ENCODE measurements at places on chromosomes 6 and 20.

- DNase-seq = no peak
These were observed 48.5 kb downstream of the MYH7B start for GRCh38 chr20:35004051-35004725.

DNA sequence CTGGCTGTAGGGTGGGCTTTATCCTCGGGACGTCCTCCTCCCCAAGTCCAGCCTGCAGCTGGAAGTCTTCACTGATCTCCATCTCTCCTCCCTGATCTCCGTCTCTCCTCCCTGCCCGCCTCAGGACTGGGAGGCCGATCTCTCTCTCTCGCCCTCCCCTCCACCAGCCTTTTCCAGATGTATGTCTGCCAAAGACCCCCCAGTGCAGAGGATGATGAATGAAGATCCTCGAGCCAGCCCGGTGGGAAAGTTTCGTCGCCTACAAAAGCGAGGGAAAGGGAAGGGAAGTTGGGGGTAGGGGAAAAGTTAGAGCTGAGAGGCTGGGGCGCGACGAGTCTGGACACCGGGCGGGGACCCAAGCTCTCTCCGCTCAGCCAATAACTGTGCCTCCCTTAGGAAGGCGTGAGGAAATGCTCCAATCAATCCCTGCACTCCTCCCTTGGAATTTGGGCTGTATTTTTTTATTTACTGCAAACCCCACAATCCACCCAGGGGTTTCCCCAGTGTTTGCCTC, 595 bp upstream of the SRF start:
- no peak for DNase-seq

GRCh38 chr6:123655521-123656306, 19.0 kb upstream of the TRDN start:
- DNase-seq = peak; percentile 1

GRCh38 chr20:49045440-49046086, 549 bp upstream of the CSE1L start:
- no peak for DNase-seq

GRCh38 chr20:25399037-25399430, 8.4 kb upstream of the ABHD12 start:
- DNase-seq = peak; percentile 79

- DNase-seq = no peak
These were observed 26.1 kb upstream of the FANCE start for GRCh38 chr6:35426074-35426473.

DNA sequence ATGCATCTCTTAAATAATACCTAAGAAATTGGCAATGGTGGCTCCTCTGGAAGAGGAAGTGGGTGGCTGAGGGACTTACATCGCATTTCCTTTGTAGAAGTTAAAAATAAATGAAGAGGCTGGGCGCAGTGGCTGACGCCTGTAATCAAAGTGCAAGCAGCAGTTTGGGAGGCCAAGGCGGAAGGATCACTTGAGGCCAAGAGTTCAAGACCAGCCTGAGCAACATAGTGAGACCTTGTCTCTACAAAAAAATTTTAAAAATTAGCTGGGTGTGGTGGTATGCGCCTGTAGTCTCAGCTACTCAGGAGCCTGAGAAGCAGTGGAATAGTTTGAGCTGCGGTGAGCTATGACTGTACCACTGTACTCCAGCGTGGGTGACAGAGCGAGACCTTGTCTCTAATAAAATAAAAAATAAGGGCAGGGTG, 12.2 kb upstream of the NCOA3 start:
- no peak for DNase-seq

GRCh38 chr6:40545954-40546353, 41.2 kb downstream of the LRFN2 start:
- DNase-seq = no peak

- DNase-seq = no peak
These were observed 74.9 kb downstream of the ANKEF1 start for GRCh38 chr20:10109641-10110040.

GRCh38 chr20:8435285-8436035, 303.4 kb downstream of the PLCB1 start:
- DNase-seq = no peak

DNA sequence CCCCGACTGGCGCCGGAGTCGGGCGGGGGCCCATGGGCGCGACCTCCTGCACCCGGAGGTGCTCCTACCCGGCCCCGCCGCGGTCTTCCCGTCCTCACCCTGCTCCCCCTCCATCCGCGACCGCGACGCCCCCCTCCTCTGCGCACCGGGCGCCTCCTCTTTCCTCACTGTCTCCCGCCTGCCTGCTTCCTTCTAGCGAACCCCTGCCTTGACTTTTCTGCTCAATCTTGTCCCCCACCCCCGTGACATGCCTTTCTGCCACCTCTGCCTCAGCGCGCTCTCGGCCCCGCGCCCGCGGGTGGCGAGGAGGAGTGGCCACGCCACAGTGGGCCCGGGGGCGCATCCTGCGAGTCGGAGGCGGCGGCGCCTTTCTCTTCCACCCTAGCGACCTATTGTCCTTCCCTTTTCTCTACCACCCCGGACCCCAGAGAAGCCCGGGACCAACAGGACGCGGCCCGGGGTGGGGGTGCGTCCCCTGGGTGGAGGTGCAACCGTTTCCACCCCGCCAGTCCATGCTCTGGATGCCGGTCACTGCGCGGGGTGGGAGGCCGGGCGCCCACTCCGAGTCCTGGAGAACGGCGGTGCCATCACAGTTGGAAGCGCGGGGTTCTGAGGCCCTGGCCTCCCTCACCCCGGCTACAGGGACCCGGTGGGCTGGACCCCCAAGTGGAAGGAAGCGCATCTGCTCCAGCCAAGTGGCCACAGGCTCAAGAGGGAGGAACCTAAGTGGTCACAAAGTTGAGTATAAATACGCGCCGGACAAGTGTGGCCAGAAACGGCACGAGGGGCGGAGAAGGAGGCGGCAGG, 2.0 kb downstream of the PDE10A start:
- DNase-seq = no peak

- no peak for DNase-seq
These were observed 41.0 kb downstream of the GNAS start for GRCh38 chr20:58893355-58894120.

- DNase-seq = no peak
These were observed 18.5 kb downstream of the CHMP4B start for GRCh38 chr20:33829636-33830035.

DNA sequence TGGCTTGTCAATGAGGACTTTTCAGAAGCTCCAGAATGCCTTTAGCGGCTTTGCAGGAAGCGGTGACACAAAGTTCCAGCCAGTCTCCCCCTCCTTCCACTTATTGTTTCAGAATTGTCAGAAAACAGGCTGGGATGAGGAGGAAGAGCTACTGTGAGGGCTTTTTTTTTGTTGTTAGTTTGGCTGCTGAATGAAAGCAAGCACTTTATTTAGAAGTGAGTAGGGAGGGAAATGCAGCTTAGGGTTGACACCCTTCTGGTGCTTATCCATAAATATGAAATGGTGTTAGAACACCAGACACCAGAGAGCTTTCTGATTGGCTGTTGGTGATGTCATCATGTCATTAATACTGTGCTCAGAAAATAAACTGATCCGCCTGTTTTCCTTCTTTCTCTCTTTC, 251.5 kb downstream of the SOX4 start:
- DNase-seq = no peak

GRCh38 chr20:11195899-11196558, 522.2 kb upstream of the JAG1 start:
- DNase-seq = peak; percentile 42

DNA sequence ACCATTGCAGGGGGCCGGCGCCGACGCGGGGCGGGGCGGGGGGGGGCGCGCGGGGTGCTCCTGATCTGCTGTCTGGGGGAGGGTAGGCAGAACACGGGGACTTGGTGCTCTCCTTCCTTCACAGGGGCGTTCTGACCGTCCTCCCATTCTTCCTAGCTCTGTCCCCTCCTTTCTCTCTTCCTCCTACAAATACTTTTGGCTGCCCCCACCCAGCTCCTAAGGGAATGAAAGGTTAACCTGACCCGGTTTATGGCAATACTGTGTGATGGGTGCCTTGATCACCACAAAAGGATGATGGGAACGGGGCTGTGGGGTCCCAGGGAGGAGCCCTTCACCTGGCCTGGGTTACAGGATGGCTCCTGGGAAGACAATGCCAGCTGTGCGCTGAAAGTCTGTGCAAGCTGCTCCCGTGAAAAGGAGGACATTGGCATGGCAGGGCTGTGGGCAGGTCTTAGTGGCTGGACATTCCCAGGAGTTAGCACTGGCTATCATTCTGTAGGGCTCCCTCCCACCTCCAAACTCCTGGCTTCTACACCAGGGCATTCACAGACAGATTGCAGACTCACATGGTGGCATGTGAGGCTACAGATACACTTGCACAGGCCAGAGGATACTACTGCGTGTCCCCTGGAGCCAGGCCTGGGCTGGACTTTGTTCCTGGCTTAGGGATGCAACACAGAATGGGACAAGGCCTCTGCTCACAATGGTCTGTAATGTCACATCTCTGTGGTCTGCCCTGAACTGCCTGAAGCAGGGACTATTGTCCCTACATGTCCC, 1.9 kb upstream of the TPD52L2 start:
- no peak for DNase-seq

DNA sequence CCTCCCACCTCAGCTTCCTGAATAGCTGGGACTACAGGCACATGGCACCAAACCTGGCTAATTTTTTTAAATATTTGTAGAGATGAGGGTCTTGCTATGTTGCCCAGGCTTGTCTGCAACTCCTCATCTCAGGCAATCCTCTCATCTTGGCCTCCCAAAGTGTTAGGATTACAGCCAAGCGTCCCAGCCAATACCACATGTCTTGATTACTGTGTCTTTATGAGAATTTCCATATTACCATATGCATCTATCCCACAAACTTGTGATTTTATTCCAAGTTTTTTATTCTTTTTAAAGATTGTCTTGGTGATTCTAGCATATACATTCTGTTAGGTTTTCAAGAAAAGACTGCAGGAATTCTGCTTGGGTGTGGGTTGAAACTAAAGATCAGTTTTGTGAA, 82.7 kb downstream of the LPA start:
- no peak for DNase-seq

- DNase-seq = no peak
These were observed 13.7 kb downstream of the BPIFA1 start for GRCh38 chr20:33249456-33249855.

- no peak for DNase-seq
These were observed 426.5 kb upstream of the RNF217 start for GRCh38 chr6:124535746-124536145.

GRCh38 chr6:56230976-56231566, 16.3 kb downstream of the COL21A1 start:
- no peak for DNase-seq

DNA sequence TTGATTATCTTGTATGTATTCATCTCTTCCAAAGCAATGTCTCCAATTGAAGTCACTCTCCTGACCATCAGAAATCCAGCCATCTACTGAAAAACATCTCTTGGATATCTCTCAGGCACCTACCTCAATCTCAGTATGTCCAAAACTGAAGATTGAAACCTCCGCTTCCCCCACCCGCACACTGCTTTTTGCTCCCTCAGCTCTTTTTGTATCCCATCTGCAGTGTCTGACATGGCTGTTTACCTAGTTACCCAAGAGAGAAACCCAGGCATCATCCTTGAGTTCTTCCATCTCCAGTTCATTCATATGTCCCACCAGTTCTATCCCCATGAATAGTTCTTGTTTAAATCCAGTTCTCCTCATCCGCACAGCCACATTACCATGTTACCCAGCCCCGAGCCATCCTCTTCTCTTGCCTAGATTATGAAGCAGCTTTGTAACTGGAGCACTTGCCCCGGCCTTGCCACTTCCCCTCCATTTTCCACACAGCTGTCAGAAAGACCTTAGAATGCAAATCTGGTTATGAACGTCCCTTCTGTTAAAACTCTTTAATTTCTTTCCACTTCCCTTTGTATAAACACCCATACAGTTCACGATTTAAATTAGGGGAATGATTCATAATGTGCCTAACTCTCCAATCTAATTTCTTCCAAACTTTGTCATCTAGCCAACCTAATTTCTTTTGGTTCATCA, 40.5 kb upstream of the GCLC start:
- DNase-seq = no peak

- peak; percentile 80 for DNase-seq
These were observed 55.2 kb upstream of the ASIP start for GRCh38 chr20:34185766-34186620.

DNA sequence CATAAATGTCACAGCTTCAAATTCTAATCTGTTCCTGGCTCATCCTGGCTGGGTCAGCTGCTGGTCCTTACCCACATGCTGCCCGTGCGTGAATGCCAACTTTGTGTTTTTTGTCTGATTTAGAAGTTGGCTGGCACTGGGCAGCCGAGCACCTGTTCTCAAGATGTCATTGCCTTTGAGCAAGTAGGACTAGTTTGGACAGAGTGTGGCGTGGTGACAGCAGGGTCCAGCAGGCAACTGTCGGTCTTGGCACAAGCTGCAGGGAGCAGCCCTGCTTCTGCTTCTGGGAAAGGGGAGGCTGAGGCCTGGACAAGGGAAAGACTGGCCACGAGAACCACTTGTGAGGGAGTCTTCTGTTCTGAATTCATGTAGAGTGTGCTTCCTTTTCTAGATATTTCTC, 26.4 kb upstream of the ADRM1 start:
- DNase-seq = no peak

GRCh38 chr6:160049346-160049745, 72.3 kb upstream of the SLC22A1 start:
- DNase-seq = no peak

GRCh38 chr6:65098349-65098748, 608.7 kb downstream of the EYS start:
- no peak for DNase-seq

- DNase-seq = peak; percentile 89
These were observed 10.6 kb upstream of the FAM8A1 start for GRCh38 chr6:17589406-17590096.

GRCh38 chr20:45229264-45230056, 8.3 kb downstream of the SEMG2 start:
- DNase-seq = no peak

GRCh38 chr6:113271437-113271836, 585.7 kb upstream of the MARCKS start:
- DNase-seq = peak; percentile 87

DNA sequence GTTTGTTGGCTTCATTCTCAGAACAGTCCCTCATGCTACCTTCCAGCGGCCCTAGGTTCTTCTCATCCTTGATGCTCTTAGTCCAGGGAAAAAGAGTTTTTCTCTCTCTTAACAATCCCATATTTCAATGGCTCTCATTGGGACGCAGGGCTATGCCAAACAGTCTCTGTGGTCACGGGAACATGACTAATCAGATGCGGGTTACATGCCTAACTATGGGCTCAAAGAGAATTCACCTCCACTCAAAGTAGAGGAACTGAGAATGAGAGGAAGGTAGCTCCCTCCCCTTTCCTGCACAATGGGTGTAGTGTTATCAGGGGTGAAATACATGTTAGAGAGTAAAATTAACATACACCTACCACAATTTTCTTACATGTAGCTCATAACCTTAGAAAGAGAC, 18.1 kb upstream of the ATRN start:
- no peak for DNase-seq

Data from AG10803 (cell line).